ENCODE measurements at places on chromosomes 1 and 21.
A peak's percentile ranks its signal among the peaks of the same experiment; 100 is the strongest.

DNA sequence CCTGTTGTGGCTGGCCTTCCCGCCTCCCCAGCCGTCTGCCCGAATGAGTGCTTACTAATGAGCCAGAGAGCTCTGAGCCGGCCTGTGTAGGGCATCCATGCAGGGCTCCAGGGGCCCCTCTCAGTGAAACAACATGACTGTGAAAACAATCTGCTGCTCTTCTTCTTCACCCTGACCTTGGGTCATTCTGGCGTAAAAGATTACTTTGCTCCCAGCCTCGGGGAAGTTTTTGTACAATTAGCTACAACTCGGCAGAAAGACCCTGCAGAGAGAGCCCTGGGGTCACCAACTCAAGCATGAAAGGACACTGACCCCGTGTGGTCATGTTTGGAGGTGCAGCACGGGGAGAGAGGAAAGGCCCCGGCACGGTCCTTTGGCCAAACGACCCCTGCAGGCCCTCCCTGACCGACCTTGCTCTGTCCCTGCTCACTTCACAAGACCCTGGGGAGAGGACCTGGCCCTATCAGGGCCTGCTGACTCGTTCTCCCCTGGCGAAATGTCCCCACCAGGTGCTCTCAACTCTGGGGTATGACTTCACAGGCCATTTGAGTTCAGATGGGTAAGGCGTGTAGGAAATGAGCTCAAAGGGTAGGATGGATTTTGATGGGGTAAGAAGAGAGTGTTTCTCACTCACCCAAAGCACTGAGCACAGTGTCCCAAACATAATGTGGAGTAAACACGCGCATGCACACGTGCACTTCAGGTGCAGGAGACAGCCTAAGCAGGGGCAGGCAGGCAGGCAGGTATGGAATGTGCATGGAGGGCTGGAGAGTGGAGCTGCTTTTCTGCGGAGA lies 22.9 kb upstream of the FAM20B start:
- DNase-seq, result peak; percentile 77

GRCh38 chr1:7471836-7472235 lies 299.3 kb upstream of the VAMP3 start:
- peak; percentile 78 for DNase-seq

GRCh38 chr1:92483610-92484471 lies 2.9 kb downstream of the GFI1 start:
- DNase-seq, result peak; percentile 17

- peak; percentile 52 for DNase-seq
Observed at GRCh38 chr1:193417945-193418744, 231.7 kb upstream of the B3GALT2 start.

DNA sequence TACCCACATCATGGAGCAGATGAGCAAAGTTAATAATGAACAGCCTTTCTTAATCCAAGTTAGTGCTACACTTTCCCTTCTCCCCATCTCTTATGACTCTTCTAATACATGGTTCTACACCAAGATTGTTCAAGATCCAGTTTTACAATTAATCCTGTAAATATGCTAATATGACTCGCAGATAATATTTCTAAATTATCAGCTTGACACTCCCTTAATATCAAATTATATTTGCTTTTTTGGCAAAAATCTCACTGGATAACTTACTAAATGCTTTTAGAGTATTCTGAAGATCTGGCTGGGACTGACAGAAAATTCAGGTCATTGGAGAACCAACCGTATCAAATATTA lies 24.4 kb upstream of the CR1L start:
- no peak for DNase-seq

Measured in ELR (cell line).